Caco-2 (cell line): ENCODE measurements at places on chromosomes 12 and 14.

- no peak overlapping the region for H3K27ac ChIP-seq
- no peaks in the 10 kb centered on the region for H3K36me3 ChIP-seq
- H3K4me3 ChIP-seq = no peak overlapping the region
- H3K4me1 ChIP-seq = no peaks in the 10 kb centered on the region; the same call in 1 of the 2 replicates
- no peak for DNase-seq
Observed at GRCh38 chr14:74415115-74415437, 10.9 kb downstream of the SYNDIG1L start.

- H3K4me3 ChIP-seq = no peak overlapping the region
- no peak overlapping the region for H3K27ac ChIP-seq
- DNase-seq = no peak
Observed at GRCh38 chr14:90562652-90563051, 165.8 kb downstream of the CALM1 start.

GRCh38 chr12:47123730-47124129, 44.0 kb upstream of the AMIGO2 start:
- no peaks in the 10 kb centered on the region for H3K27me3 ChIP-seq
- no peaks in the 10 kb centered on the region for H3K36me3 ChIP-seq
- H3K4me3 ChIP-seq = no peak overlapping the region
- H3K27ac ChIP-seq = no peak overlapping the region
- no peak for DNase-seq

DNA sequence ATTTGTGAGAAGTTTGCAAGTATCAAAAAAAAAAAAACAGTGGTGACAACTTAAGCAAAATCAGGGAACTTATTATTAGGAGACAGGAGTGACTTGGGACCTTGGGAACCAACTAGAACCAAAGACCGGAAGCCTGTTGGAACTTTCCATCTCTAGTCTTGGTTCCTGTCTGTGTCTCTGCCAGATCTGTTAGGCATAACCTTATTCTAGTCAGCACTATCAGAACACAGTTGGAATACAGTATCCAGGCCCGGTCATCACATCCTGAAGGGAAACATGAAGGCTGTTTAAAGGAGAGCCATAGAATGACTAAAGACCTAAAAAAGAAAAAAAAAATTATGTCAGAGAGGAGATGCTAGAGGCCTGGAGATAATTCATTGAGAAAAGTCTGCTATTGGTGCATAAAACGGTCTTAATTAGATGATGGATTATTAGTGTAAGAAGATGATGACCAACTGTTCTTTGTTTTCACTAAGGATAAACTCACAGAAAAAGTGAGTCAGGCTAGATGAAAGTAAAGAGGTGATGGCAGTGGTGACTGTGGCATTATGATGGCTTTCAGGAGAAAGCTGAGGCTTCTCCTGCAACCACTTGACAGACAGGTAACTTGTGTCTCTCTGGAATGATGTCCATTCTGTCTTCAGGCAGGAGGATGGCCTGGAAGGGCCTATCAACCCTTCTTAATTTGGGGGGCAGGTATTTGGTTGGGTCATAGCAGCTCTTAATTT, 28.2 kb downstream of the DACT1 start:
- H3K4me3 ChIP-seq = no peak overlapping the region
- no peak for DNase-seq
- no peaks in the 10 kb centered on the region for H3K4me1 ChIP-seq
- H3K36me3 ChIP-seq = no peaks in the 10 kb centered on the region
- no peaks in the 10 kb centered on the region for H3K27me3 ChIP-seq
- no peak overlapping the region for H3K27ac ChIP-seq

DNA sequence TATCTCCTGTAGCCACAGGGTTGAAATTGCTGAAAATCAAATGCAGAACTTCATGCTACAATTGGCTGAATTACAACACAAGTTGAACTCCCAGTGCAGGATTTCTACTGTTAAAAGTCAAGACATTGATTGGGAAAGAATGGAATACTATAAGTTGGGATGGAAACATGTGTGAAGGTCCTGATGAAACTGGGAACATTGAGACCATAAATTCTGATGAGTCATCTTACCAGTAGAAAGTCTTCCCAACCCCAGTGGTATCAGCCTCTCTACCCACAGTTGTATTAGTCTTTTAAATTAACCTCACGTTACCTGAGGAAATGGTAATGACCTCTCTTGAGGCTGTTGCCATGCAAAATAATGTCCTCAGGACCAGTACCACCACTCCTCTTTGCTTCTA, 27.4 kb upstream of the DYRK2 start:
- no peaks in the 10 kb centered on the region for H3K4me1 ChIP-seq
- DNase-seq = no peak
- no peaks in the 10 kb centered on the region for H3K27me3 ChIP-seq

DNA sequence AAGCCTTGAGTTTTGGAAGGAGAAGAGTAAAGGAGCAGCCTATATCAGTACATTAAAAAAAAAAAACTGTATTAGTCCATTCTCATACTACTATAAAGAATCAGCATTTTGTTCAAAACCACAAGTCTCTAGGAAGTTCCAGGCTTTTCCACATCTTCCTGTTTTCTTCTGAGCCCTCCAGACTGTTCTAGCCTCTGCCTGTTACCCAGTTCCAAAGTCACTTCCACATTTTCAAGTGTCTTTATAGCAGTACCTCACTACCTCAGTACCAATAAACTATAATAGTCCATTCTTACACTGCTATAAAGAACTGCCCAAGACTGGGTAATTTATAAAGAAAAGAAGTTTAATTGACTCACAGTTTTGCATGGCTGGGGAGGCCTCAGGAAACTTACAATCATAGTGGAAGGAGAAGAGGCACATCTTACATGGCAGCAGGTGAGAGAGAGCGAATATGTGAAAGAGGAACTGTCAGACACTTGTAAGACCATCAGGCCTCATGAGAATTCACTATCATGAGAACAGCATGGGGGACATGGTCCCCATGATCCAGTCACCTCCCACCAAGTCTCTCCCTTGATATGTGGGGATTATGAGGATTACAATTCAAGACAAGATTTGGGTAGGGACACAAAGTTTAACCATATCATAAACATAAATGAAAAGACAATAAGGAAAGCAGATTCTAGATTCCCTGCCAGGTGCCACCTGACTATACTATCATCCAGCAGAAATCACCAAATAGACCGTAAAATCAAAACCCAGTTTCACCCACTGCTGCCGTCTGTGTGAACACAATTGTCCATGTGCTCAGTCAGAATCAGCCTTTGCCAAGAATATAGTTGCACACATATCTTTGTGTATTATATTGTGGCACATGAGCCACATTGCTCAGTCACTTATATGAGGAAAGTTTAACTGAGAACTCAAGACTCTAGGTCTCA, 27.8 kb downstream of the TOGARAM1 start:
- H3K4me1 ChIP-seq = no peaks in the 10 kb centered on the region
- no peak overlapping the region for H3K4me3 ChIP-seq
- H3K27me3 ChIP-seq = no peaks in the 10 kb centered on the region
- DNase-seq = no peak
- no peaks in the 10 kb centered on the region for H3K36me3 ChIP-seq

- H3K27ac ChIP-seq = no peak overlapping the region
- no peak overlapping the region for H3K4me3 ChIP-seq
- H3K36me3 ChIP-seq = no peaks in the 10 kb centered on the region
- H3K4me1 ChIP-seq = no peaks in the 10 kb centered on the region
Observed at GRCh38 chr14:57326253-57326652, 57.5 kb downstream of the AP5M1 start.

- no peaks in the 10 kb centered on the region for H3K36me3 ChIP-seq
- H3K27me3 ChIP-seq = no peaks in the 10 kb centered on the region
- peaks cover 29% of the 10 kb centered on the region for H3K4me1 ChIP-seq
- peak; percentile 59 for DNase-seq
- H3K27ac ChIP-seq = peak overlapping the region; percentile 75
- no peak overlapping the region for H3K4me3 ChIP-seq
Observed at GRCh38 chr14:68586896-68587751, 205.7 kb downstream of the ZFP36L1 start.

GRCh38 chr14:87575378-87575777, 417.6 kb downstream of the GALC start:
- no peaks in the 10 kb centered on the region for H3K36me3 ChIP-seq
- H3K4me1 ChIP-seq = no peaks in the 10 kb centered on the region
- H3K27me3 ChIP-seq = no peaks in the 10 kb centered on the region
- no peak overlapping the region for H3K27ac ChIP-seq
- DNase-seq = no peak

DNA sequence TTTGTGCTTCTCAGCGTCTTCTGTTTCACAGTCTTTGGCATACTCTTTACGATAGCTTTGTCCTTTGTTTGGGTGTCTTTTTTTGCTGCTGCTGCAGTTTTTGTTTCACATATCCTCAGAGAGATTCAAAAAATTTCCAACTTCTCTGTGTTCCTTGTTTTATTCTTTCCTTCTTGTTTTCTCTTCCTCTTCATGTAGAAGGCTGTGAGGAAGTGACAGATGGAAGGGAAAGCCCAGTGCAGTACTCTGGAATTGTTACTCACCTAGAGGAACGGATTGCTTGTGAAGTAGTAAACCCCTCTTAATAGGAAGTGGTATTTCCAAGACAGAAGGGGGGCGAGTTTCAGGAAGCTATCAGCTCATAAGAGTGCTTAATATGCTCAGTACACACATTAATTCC, 1.7 kb downstream of the CREBL2 start:
- peak overlapping the region; percentile 25 for H3K27ac ChIP-seq
- no peaks in the 10 kb centered on the region for H3K36me3 ChIP-seq
- no peaks in the 10 kb centered on the region for H3K27me3 ChIP-seq
- no peak for DNase-seq
- H3K4me3 ChIP-seq = no peak overlapping the region

DNA sequence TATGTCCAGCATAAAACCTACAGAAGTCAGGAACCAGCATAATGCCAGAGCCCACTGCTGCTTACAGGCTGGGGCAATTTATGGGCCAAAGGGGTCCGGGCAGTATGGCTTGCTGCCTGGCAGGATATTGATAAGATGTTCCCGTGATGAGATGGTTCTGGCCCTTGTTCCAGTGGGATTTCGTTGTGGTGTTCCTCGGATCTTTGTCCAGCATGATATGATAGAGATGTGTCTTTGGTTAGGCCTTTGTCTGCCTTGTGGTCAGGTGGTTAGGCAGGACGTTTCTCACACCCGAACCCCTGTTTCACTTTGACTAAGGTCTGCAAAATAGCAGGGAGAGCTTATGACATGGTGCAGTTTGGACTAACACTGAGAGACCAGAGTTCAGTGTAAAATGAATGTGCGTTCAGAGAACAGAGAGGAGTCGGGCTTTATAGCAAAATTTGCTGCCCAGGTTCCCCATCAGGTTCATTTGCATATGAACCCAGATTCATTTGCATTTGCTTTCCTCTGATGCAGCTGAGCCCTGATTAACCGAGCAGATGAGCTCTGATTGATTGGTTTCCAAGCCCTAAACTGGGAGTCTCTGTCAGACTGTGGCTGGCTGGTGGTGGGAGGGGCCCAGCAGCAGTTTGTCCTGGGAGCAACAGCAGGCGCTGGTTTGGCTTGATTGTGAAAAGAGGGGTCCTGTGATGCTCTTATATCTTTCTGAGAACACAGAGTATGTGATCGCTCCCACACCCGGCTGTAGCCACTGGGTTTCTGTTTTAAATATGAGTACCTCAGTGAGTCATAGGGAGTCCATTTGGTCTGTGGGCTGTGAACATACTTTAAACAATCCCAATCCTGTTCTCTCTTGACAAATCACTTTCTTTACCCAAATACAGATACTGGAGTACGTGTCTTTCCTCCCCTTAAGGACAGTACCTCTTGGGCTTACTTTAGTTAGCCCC, 156.3 kb upstream of the PZP start:
- no peaks in the 10 kb centered on the region for H3K4me1 ChIP-seq
- H3K36me3 ChIP-seq = no peaks in the 10 kb centered on the region
- DNase-seq = no peak
- no peak overlapping the region for H3K4me3 ChIP-seq

DNA sequence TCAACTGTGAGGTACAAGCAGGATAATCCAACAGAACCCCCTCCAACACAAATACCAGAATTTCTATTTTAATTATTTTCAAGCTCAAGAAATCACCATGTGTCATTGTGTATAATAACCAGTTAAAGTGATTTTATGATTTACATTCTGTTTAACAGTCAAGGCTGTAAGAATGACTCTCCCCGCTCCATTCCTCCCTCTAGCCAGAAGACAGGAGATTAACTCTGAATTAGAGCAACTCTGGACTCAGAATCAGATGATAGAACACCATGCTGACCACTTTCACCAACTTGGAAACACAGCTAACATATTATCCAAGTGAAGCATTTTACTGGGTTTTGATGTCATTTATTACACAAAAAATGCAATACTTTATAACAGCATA, 71.9 kb downstream of the ATP2B1 start:
- no peak for DNase-seq
- H3K27ac ChIP-seq = no peak overlapping the region
- no peaks in the 10 kb centered on the region for H3K27me3 ChIP-seq
- no peak overlapping the region for H3K4me3 ChIP-seq
- no peaks in the 10 kb centered on the region for H3K36me3 ChIP-seq

GRCh38 chr14:32055175-32055574, 21.9 kb upstream of the ARHGAP5 start:
- no peak overlapping the region for H3K27ac ChIP-seq
- H3K27me3 ChIP-seq = no peaks in the 10 kb centered on the region
- no peaks in the 10 kb centered on the region for H3K4me1 ChIP-seq
- H3K36me3 ChIP-seq = no peaks in the 10 kb centered on the region

GRCh38 chr14:78491048-78491447, 320.9 kb downstream of the NRXN3 start:
- H3K36me3 ChIP-seq = no peaks in the 10 kb centered on the region
- H3K4me3 ChIP-seq = no peak overlapping the region
- no peaks in the 10 kb centered on the region for H3K27me3 ChIP-seq
- H3K4me1 ChIP-seq = no peaks in the 10 kb centered on the region

DNA sequence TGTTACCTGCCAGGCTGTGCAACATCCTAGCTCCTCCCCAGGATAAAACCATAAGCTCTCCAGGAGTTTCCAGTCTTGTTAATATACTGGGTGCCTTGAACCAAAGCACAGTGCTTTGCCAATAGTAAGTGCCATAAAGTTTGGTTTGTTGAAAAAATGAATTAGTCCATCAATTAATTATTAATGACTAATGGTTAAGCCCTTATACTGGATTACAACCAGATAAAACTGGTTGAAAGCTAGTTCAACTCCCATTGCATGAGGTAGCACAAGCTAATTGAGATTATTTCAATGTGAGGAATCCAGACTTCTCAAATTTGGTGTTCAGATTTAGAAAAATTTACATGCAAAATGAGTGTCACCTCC, 1.6 kb upstream of the KRT3 start:
- H3K27ac ChIP-seq = no peak overlapping the region
- no peaks in the 10 kb centered on the region for H3K36me3 ChIP-seq
- H3K27me3 ChIP-seq = no peaks in the 10 kb centered on the region
- no peak overlapping the region for H3K4me3 ChIP-seq

GRCh38 chr12:1435456-1435855, 158.9 kb downstream of the FBXL14 start:
- H3K4me3 ChIP-seq = no peak overlapping the region
- no peak for DNase-seq
- no peaks in the 10 kb centered on the region for H3K36me3 ChIP-seq
- H3K27ac ChIP-seq = no peak overlapping the region

GRCh38 chr14:102900631-102901571, 21.6 kb upstream of the AMN start:
- no peak for DNase-seq
- H3K4me3 ChIP-seq = no peak overlapping the region
- no peaks in the 10 kb centered on the region for H3K4me1 ChIP-seq
- H3K36me3 ChIP-seq = no peaks in the 10 kb centered on the region; the same call in 1 of the 2 replicates
- no peak overlapping the region for H3K27ac ChIP-seq
